NCI-H187 treated with DMSO at 0.1 percent for 48 hours (cell line): ENCODE measurements at places on chromosomes 3 and 15.

GRCh38 chr3:13174011-13174802 lies 101.0 kb upstream of the IQSEC1 start:
- DNase-seq, result no peak

- no peak for DNase-seq
Observed at GRCh38 chr3:171532294-171532693, 72.1 kb upstream of the TNIK start.

DNA sequence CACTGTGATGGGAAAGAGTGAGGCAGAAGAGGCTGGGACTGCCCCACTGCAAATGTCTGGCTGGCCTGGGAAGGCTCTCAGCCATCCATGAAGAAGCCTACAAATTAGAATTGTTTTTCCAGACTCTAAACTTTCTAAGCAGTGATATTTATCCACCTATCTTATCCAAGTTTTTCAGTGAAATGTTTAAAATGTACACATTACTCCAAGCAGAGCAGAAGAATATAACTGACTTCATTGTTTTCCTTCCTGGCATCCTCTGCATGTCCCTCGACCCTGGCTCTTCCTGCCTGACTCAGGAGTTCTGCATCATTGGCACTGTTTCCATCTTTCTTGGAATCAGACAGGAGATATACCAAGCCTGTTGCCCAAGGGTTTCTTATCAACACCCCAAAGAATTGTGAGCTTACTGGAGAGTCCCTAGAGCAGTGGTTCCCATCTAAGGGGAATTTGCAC lies 401.5 kb upstream of the PROK2 start:
- no peak for DNase-seq

DNA sequence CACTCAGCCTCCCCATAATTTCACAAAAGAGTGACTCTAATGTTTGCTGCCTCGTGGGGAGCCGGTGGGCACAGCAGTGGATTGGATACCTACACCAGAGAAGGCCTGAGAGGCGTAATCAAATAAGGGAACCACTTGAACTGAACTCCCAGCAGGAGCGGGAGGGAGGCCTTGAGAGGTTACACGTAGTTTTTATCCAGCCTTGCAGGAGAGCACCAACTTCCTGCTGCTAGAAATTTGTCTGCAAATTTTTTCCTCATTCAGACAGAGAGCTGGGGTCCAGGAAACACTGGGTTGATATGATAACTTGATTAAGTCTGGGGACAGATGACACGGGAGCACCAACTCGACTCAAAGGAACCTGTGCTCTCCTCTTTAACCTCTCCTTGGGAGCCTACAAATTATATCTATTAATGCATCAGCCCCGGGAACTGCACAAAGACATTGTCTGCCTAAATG lies 69.8 kb downstream of the HES1 start:
- peak; percentile 33 for DNase-seq

DNA sequence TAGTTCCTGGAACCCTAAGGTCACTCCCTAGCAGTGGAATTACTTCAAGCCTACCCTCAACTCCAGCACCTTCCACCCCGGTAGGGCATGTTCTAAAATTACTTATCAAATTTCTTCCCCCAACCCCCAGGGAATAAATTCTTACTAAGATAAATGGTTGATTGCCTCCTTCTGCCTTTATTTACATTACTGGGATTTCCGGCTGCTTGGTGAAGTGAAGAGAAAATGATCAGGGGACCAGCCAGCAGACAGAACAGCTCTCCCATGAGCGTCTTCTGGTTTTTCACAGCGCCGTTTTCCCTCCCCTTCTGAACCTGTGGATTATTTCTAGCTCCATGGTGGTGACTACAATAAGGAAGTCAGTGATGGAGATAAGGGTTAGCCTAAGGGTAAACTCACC lies 521.5 kb upstream of the PPP2R3A start:
- DNase-seq, result no peak

- DNase-seq, result no peak
Observed at GRCh38 chr3:134904776-134905646, 110.0 kb downstream of the EPHB1 start.

DNA sequence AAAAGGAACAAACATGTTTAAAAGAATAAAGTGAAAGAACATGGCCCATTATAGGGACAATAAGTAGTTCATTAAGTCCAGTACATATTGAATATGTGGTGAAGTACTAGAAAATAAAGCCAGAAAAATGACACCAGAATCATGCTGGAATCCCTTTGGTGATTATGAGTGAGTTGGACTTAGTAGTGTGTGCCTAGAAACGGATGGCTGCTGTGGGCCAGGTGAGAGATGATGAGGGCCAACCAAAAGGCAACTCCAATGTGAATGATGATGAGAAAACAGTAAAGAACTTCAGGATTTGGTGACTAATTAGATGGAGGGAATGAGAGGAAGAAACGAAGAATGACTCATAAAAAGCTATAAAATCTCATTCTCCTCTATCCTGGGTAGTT lies 3.3 kb downstream of the CRYGS start:
- no peak for DNase-seq

GRCh38 chr3:161413127-161413854 lies 42.0 kb upstream of the SPTSSB start:
- DNase-seq, result no peak

DNA sequence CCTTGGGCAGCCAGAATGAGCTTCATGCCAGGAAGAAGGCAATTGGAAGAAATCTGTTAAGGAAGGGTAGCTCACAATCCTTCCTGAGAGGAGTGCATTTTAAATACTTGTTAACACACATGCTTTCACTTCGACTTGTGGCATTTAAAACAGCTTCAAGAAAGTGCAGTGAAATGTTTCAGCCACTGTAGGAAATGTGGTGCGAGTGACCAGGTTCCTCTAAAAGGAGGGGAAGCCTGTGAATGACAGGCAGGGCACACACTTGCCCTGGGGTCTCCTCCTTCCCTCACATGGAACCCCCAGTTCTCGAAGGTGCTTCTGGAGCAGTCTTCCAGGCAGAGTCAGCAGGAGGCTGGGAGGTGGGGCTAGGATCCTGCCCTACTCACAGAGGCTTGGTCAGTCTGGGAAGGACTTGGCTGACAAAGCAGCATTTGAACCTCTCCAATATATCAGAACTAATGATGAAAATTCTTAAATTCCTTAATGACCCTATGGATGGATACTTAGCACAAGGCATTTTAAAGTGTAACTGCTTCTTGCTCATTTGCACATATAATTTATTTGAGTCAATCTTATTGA lies 358.6 kb downstream of the CHST2 start:
- DNase-seq, result no peak

DNA sequence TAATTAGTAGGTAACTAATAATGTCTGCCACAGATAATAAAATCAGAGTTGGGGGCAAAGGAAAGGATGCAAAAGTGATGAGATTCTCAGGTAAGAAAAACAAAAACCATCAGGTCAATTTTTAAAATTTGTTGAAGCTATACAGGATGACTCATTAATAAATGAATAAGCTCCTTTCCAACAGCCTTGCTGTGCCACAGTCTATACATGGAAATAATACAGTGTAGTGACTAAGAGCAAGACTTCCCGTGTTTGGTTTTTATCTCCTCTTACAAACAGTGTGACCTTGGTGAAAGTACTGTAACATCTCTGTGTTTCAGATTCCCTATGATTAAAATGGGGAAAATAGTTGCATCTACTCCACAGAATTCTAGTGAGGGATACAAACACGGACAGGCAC lies 331.6 kb downstream of the PYDC2 start:
- DNase-seq, result no peak

- no peak for DNase-seq
Observed at GRCh38 chr15:91023720-91024119, 1.3 kb upstream of the VPS33B start.

GRCh38 chr15:68553994-68554720 lies 24.6 kb upstream of the CORO2B start:
- DNase-seq, result no peak

GRCh38 chr15:66707310-66708082 lies 5.5 kb downstream of the SMAD6 start:
- no peak for DNase-seq

DNA sequence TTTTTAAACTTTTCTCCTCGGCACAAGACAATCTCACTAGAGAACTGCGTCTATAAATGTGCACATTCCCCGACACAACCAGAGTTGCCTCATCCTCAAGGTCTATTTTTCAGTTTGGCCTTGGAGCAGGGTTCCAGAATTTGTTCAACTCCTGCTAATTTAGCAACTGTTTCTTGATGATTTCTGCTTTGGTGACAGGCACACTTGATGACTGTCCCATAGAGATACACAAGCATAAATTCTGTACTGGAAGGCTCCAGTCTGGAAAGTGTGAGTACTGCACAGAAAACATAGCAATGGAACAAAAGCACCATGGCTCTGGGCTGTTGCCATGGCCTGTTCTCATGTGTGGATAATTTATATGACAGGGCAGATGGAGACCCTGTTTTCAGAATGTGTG lies 379.6 kb upstream of the PDZRN3 start:
- no peak for DNase-seq

- DNase-seq, result no peak
Observed at GRCh38 chr3:156460206-156460611, 94.7 kb downstream of the SSR3 start.

DNA sequence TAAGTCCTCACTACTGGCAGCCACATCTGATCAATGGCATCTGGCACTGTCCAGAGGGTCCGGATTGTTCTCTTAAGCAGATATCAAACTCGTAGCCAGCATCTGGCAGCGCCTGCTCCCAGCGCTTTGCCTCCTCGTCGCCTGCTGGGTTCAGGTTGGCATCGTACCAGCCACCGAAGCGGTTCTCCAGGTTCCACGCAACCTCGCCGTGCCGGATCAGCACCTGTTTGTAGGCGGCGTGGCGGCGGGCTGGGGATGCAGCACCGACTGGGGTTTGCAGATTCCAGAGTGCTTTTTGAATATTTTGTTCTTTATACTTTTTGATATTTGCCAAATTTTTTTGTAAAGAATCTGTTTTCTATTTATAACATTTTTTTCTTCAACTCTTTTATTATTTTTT lies 111.6 kb downstream of the NR2F2 start:
- no peak for DNase-seq

GRCh38 chr3:33062866-33063265 lies 34.1 kb downstream of the GLB1 start:
- no peak for DNase-seq

- DNase-seq, result no peak
Observed at GRCh38 chr3:52633786-52634185, 51.9 kb downstream of the PBRM1 start.
